ENCODE measurements at places on chromosomes 11 and 22.

DNA sequence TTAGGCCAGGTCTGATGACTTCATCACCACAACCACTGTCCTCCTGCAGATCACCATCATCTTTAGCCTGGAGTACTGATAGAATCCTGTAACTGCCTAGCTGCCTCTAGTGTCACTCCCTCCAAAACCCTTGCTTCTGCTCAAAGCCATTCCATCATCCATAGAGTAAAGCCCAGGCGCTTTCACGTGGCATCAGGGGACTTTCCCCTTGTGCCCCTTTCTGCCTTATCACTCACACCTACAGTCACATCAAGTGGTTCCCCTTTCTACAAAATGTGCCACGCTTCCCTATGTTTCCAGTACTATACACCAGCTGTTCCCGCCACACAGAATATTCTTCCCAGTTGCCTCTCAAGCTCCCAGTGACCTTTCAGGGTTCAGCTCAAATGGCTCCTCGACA, 75.9 kb downstream of the MN1 start:
- H3K27me3 ChIP-seq = no peaks in the 10 kb centered on the region
- H3K4me1 ChIP-seq = peaks cover 39% of the 10 kb centered on the region
- H3K4me3 ChIP-seq = no peak overlapping the region
- no peak for DNase-seq

GRCh38 chr11:61919705-61920631, 2.6 kb upstream of the RAB3IL1 start:
- H3K4me3 ChIP-seq = peak overlapping the region; percentile 70
- H3K27ac ChIP-seq = no peak overlapping the region
- H3K27me3 ChIP-seq = peaks cover 52% of the 10 kb centered on the region
- no peak for DNase-seq

GRCh38 chr11:44505581-44506054, 59.8 kb upstream of the CD82 start:
- no peaks in the 10 kb centered on the region for H3K36me3 ChIP-seq
- no peak overlapping the region for H3K27ac ChIP-seq
- peaks cover 8% of the 10 kb centered on the region for H3K27me3 ChIP-seq
- no peak for DNase-seq
- peaks cover 7% of the 10 kb centered on the region for H3K4me1 ChIP-seq

GRCh38 chr11:115921540-115921939, 417.3 kb upstream of the CADM1 start:
- H3K4me3 ChIP-seq = no peak overlapping the region
- no peak for DNase-seq
- no peaks in the 10 kb centered on the region for H3K36me3 ChIP-seq
- no peak overlapping the region for H3K27ac ChIP-seq

DNA sequence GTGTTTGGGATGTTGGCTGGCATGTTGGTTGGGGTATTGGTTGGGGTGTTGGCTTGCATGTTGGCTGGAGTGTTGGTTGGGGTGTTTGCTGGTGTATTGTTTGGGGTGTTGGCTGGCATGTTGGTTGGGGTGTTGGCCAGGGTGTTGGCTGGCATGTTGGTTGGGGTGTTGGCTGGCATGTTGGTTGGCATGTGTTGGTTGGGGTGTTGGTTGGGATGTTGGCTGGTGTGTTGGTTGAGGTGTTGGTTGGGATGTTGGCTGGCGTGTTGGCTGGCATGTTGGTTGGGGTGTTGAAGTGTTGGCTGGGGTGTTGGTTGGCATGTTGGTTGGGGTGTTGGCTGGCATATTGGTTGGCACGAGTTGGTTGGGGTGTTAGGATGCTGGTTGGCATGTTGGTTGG, 24.5 kb downstream of the OTUB1 start:
- H3K4me1 ChIP-seq = peaks cover 35% of the 10 kb centered on the region
- H3K27me3 ChIP-seq = peaks cover 29% of the 10 kb centered on the region
- DNase-seq = no peak

- no peaks in the 10 kb centered on the region for H3K36me3 ChIP-seq
- DNase-seq = no peak
- peaks cover 35% of the 10 kb centered on the region for H3K4me1 ChIP-seq
- H3K4me3 ChIP-seq = no peak overlapping the region
These were observed 49.2 kb downstream of the PAK1 start for GRCh38 chr11:77424644-77425043.

DNA sequence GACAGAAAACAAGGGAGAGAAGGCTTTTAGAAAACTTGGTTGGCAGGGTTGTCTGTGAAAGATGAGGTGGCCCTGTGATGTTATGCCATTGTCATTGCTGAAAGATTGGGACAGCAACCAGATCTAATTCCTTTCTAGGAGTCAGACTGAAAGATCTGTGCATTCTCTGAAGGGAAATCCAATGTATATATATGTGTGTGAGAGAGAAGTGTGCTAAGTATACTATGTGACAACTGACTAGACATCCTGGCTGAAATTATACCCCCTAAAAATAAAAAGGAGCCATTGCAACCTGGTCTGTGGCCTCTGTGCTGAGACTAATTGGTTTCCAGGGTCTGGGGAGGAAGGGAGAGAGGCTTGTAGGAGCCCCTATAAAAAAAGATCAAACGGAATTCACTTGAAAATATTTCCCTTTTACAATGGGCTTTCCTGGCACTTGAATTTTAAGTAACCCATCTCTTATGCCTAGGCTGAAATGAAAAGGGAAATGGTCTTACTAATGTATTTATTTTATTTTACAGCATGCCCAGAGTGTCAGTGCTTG, 1.2 kb upstream of the MPPED2 start:
- no peak overlapping the region for H3K27ac ChIP-seq
- DNase-seq = no peak
- no peaks in the 10 kb centered on the region for H3K36me3 ChIP-seq
- H3K4me3 ChIP-seq = peak overlapping the region; percentile 79
- H3K27me3 ChIP-seq = peaks cover 55% of the 10 kb centered on the region

GRCh38 chr11:5227681-5228080, 810 bp upstream of the HBB start:
- peaks cover 8% of the 10 kb centered on the region for H3K4me1 ChIP-seq
- no peak for DNase-seq
- no peak overlapping the region for H3K27ac ChIP-seq
- no peak overlapping the region for H3K4me3 ChIP-seq
- no peaks in the 10 kb centered on the region for H3K36me3 ChIP-seq

DNA sequence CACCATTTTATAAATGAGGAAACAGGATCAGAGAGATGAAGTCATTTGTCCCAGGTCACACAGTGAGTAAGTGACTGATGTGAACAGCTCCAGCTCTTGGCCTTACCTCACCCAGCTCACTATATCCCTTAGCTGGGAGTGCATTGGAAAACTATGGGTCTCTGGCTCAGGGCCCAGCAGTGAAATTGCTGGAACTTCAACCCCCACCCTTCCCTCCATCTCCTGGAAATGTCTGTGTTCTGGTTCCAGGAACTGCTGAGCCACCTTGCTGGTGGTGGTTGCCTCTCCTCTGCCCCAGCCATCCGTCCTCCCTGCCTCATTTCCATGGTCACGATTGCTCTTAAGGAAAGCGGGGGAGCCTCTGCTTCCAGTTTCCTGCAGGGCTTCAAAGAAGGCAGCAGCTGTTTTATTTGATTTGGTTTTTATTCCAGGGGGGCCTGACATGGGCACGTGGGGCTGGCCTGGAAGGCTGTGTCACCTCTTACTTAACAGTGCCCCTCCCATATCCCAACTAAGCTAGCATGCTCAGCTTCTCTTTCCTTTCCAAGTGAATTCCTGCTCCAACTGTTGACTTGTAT, 46.2 kb upstream of the CSTF3 start:
- peaks cover 11% of the 10 kb centered on the region for H3K4me1 ChIP-seq
- no peak for DNase-seq
- no peaks in the 10 kb centered on the region for H3K36me3 ChIP-seq
- H3K27me3 ChIP-seq = no peaks in the 10 kb centered on the region
- peak overlapping the region; percentile 5 for H3K27ac ChIP-seq

DNA sequence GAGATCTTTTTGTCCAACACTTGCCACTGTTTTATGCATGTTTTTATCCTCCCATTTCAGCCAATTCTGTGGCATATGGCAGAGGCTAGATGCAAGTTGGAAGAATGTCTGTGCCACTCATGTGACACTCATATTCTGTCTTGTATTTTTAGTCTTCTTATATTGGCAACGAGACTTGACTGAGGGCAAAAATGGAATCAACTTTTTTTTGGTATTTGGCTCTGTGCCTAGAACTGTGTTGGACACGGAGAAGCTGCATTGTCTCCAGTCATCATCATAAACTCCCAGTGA, 1.7 kb upstream of the FZD4 start:
- peaks cover 8% of the 10 kb centered on the region for H3K27me3 ChIP-seq
- H3K4me1 ChIP-seq = peaks cover 31% of the 10 kb centered on the region
- DNase-seq = no peak
- no peaks in the 10 kb centered on the region for H3K36me3 ChIP-seq
- H3K27ac ChIP-seq = no peak overlapping the region

DNA sequence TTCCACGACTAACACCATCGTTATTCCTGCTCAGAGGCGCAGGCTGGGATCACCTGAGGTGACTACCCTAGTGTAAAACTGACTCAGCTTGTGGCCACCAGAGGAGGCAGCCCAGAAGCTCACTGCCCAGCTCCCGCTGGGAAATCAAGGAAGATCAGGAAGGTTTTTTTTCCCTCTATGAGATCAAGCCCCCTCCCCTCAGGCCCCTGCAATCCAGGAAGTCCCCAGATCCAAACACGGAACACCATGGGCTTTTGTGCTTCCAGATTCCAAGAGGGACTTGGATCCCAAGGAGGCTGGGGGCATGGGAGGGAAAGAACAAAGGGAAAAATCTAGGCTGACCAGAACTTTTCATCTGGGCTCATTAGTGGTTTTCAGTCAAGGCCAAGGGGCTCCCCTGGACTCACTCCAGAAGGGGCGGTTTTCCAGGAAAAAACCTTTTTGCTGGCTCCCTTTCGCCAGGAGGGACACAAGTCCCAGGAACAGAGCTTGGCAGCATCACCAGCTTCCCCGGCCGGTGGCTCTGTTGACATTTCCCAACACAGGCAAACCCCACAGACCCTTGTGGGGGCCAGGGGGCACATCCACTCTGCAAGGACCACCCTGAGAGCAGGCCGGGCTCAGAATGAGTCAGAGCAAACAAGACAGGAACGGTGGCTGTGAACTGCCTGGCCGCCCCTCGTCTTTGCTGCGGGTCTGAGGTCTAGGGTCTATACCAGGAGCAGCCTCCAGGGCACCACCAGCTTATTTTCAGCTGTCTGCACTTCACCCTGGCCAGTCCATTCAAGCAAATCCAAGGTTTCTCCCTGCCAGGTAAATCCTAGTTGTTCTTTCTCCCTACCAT, 36.8 kb downstream of the MYH9 start:
- H3K4me1 ChIP-seq = peaks cover 50% of the 10 kb centered on the region
- peak overlapping the region; percentile 62 for H3K27ac ChIP-seq
- no peak for DNase-seq
- no peaks in the 10 kb centered on the region for H3K27me3 ChIP-seq
- peaks cover 5% of the 10 kb centered on the region for H3K36me3 ChIP-seq

GRCh38 chr11:85682330-85683305, 3.4 kb downstream of the CCDC89 start:
- peaks cover 2% of the 10 kb centered on the region for H3K27me3 ChIP-seq
- no peaks in the 10 kb centered on the region for H3K36me3 ChIP-seq
- H3K4me3 ChIP-seq = no peak overlapping the region
- H3K27ac ChIP-seq = no peak overlapping the region
- no peaks in the 10 kb centered on the region for H3K4me1 ChIP-seq

GRCh38 chr11:10551290-10551592, 10.3 kb upstream of the RNF141 start:
- no peak overlapping the region for H3K27ac ChIP-seq
- H3K4me3 ChIP-seq = no peak overlapping the region
- H3K36me3 ChIP-seq = no peaks in the 10 kb centered on the region
- H3K27me3 ChIP-seq = peaks cover 3% of the 10 kb centered on the region
- no peaks in the 10 kb centered on the region for H3K4me1 ChIP-seq
- DNase-seq = no peak

- H3K27ac ChIP-seq = no peak overlapping the region
- DNase-seq = no peak
- peaks cover 12% of the 10 kb centered on the region for H3K4me1 ChIP-seq
- no peaks in the 10 kb centered on the region for H3K27me3 ChIP-seq
These were observed 180.0 kb downstream of the WNT11 start for GRCh38 chr11:76026281-76026680.

- DNase-seq = no peak
- peaks cover 4% of the 10 kb centered on the region for H3K27me3 ChIP-seq
- H3K27ac ChIP-seq = no peak overlapping the region
- no peaks in the 10 kb centered on the region for H3K36me3 ChIP-seq
These were observed 6.4 kb upstream of the TESMIN start for GRCh38 chr11:68757711-68758110.

DNA sequence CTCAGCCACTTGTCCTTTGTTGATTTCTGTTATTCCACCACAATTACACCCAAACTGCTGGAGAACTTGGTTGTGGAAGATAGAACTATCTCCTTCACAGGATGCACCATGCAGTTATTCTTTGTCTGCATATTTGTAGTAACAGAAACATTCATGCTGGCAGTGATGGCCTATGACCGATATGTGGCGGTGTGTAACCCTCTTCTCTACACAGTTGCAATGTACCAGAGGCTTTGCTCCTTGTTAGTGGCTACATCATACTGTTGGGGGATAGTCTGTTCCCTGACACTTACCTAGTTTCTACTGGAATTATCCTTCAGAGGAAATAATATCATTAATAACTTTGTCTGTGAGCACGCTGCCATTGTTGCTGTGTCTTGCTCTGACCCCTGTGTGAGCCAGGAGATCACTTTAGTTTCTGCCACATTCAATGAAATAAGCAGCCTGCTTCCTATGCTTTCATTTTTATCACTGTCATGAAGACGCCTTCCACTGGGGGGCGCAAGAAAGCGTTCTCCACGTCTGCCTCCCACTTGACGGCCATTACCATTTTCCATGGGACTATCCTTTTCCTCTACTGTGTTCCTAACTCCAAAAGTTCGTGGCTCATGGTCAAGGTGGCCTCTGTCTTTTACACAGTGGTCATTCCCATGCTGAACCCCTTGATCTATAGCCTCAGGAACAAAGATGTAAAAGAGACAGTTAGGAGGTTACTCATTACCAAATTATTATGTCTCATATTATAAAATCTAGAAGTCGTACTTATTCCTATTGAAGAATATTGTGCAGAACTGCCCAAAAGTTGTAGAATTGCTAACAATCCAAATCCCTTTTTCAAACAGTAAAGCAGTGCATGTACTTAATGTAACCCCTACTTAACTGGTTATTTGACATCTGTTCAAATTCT, 53.2 kb downstream of the OR4C6 start:
- no peak overlapping the region for H3K4me3 ChIP-seq
- no peak overlapping the region for H3K27ac ChIP-seq
- H3K4me1 ChIP-seq = no peaks in the 10 kb centered on the region
- no peaks in the 10 kb centered on the region for H3K27me3 ChIP-seq
- no peaks in the 10 kb centered on the region for H3K36me3 ChIP-seq

GRCh38 chr11:36026315-36026968, 82.6 kb downstream of the LDLRAD3 start:
- no peak overlapping the region for H3K4me3 ChIP-seq
- peaks cover 30% of the 10 kb centered on the region for H3K4me1 ChIP-seq
- peaks cover 11% of the 10 kb centered on the region for H3K36me3 ChIP-seq
- DNase-seq = no peak

GRCh38 chr11:77027275-77027674, 6.9 kb upstream of the B3GNT6 start:
- no peak overlapping the region for H3K27ac ChIP-seq
- no peak for DNase-seq

- no peaks in the 10 kb centered on the region for H3K27me3 ChIP-seq
- no peak overlapping the region for H3K4me3 ChIP-seq
These were observed 18.1 kb upstream of the PPP6R3 start for GRCh38 chr11:68442433-68442832.

GRCh38 chr22:27998511-27999410, 79.7 kb upstream of the PITPNB start:
- H3K4me3 ChIP-seq = no peak overlapping the region
- H3K27me3 ChIP-seq = no peaks in the 10 kb centered on the region
- no peaks in the 10 kb centered on the region for H3K4me1 ChIP-seq
- H3K36me3 ChIP-seq = no peaks in the 10 kb centered on the region
- no peak for DNase-seq

- no peaks in the 10 kb centered on the region for H3K27me3 ChIP-seq
- H3K4me1 ChIP-seq = peaks cover 6% of the 10 kb centered on the region
- H3K36me3 ChIP-seq = no peaks in the 10 kb centered on the region
- no peak overlapping the region for H3K27ac ChIP-seq
- no peak for DNase-seq
These were observed 116.3 kb downstream of the STK33 start for GRCh38 chr11:8477680-8478079.

Data from neural crest cell (in vitro differentiated cells).